ENCODE measurements at places on chromosomes 5 and 9.
A peak's percentile ranks its signal among the peaks of the same experiment; 100 is the strongest.

GRCh38 chr9:79765466-79765865 lies 193.7 kb downstream of the TLE4 start:
- DNase-seq = no peak

DNA sequence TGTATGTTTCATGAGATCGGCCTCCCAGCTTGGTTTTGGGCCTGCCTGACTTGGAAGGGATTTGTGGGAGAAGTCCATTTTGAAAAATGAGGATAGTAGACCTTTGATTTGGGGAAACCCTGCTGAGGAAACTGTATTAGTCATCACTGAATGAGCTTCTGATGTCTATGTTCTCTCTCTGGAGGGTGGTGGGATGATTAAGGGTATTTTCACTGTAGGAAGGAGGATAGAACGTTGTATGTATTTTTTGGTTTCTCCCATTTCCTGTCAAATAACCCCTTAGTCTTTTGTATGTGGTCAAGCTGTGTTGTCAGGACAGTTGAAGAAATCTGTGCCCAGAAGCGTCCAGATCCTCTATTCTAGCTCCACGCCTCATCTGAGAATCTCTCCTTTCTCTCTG lies 151.9 kb downstream of the INSYN2B start:
- DNase-seq = no peak

- no peak for DNase-seq
Measured at GRCh38 chr9:129145841-129146292, 32.2 kb downstream of the IER5L start.

- peak; percentile 33 for DNase-seq
Measured at GRCh38 chr5:138874771-138875551, at the start of gene LRRTM2. LRRTM2 (minus strand) TSS chr5:138875335; CDS start chr5:138874911, 424 bp downstream.

GRCh38 chr5:78985116-78985724 lies at the start of gene ARSB:
ARSB (minus strand) TSS chr5:78985310; CDS start chr5:78985248, 62 bp downstream.
- peak; percentile 47 for DNase-seq

- no peak for DNase-seq
Measured at GRCh38 chr9:137814436-137814835, 63.1 kb upstream of the CACNA1B start.

DNA sequence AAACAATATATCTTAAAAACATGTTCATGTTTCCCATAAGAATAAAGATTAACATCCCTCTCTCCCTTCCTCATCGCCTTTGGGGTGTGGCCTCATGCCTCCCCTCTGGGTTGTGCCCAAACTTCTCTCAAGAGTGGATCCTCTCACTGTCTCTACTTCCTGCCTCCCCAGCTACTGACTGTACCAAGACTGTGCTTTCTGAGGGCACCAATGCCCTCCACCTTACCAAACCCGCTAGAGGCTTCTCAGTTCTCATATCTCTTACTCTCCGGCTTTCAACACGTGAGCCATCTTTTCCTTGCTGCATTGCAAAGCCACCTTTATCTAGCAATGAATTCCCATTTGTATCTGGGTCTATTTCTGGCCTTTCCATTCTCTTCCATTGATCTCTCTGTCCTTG lies 34.4 kb upstream of the KCNIP1 start:
- DNase-seq = no peak

DNA sequence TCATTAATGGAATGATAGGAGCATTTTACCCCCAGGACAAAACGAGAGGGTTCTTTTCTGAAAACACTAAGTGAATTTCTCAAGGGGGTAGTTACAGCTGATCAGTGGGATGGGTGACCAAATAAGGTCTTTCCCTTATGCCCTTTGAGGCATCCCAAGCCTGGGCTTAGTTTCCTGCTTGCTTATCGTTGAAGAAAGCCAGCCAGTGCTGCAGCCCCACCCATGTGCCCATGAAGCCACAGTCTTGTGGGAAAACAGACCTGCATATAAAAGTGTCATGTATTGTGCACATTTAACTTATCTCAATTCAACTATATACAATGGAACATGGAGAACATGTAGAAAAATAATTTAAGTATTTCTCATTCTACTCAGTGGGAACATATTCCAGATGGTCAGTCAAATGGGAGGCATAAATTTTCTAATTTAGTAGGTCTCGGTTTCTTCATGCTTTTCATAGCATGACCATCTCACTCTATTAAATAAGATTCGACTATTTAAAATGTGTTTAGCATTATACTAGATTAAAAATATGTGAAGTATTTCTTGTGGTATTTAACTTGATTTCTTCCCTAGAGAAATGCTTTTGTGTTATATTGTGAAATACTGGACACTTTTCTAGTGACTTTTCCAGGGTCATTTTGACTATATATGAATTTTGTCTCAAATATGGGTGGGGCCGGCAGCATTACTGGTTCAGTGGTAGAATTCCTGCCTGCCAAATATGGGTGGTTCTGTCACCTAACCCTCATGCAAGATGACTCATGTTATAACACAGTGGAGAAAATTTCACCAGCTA lies 189.7 kb upstream of the SGCD start:
- DNase-seq = no peak

DNA sequence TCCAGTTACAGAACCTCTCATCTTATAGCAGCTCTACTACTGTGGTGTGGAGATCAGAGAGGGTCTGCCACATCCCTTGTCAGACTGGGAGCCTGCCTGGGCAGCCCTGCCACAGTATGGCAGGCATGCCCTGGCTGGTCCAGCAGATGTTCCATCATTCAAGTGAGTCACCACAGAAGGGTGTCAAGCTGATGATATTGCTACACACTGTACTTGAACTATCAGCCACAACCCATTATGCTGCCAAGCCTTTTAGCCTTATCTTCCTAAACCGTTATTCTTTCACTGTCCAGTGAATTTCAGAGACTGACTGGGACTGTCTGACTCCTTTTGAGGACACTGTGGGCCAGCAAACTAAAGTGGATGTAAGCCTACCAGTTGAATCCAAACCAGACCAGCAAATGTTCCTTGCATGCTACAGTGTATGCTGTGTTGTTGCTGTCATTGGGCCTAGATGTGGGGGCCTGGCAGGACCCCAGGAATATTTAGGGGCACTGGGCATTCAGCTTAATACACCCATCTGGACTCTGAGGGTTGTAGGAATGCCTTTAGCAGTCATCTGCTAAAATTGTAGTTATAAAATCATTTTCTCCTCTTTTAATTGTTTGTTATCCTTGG lies 202.6 kb downstream of the NR3C1 start:
- DNase-seq = peak; percentile 40

- DNase-seq = no peak
Measured at GRCh38 chr9:28866951-28867350, 1293.7 kb upstream of the C9orf72 start.

- DNase-seq = no peak
Measured at GRCh38 chr5:102216678-102217077, 79.4 kb downstream of the SLCO4C1 start.

DNA sequence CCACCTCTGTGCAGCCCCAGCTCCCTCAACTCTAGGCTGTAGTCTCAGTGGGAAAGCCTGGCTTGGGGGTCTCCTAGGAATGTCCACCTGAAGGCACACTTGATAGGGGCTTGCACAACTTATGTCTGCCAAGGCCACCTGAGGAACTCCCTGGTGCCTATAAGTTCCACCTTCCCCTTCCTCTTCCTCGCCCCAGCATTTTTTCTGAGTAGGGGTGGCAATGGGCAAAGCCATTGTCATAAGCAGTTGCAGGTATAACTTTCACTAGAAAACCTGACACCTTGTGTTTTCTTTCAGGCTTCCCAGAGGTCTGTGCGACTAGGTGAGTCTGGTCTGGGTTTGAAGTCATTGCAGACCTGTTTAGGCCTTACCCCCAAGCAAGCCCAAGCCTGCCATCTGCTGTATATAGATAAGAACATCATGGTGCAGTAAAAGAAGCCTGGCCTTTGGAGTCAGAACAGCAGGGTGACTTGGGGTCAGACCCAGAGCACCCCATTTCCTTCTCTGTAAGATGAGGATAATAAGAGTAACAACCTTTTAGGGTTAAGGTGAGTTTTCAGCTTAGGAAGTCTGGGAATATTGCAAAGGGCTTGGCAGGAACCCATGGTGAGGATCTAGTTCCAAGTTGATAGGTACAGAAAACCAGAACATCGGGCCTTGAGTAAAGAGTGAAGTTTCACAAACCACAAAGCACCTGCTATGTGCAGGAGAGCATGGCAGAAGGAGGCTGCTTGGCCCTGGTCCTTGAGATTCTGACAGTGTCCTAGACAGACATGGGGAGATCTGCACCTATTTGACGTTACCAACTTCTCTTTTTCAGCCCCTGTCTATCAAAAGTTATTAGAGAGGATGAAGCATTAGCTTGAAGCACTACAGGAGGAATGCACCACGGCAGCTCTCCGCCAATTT lies 33.8 kb downstream of the TGFBI start:
- DNase-seq = peak; percentile 57

DNA sequence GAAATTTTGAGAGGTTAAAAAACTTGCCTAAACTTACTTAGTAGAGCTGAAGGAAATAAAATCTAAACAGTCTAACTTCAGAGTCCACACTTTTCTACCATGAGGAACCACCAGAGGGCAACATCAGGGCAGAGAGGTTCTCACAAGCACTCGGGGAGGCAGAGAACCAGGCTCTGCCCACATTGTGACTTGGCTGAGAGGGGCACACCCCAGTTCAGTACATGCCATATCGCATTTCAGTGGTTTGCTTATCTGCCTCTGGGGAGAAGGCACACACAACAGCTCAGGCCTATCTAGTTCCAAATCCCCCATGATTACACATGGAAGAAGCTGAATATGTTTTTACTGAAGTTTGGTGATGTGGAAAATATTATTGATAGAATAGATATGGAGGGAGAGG lies 49.2 kb downstream of the EQTN start:
- DNase-seq = peak; percentile 42

GRCh38 chr5:40518485-40518917 lies 161.2 kb upstream of the PTGER4 start:
- DNase-seq = no peak

DNA sequence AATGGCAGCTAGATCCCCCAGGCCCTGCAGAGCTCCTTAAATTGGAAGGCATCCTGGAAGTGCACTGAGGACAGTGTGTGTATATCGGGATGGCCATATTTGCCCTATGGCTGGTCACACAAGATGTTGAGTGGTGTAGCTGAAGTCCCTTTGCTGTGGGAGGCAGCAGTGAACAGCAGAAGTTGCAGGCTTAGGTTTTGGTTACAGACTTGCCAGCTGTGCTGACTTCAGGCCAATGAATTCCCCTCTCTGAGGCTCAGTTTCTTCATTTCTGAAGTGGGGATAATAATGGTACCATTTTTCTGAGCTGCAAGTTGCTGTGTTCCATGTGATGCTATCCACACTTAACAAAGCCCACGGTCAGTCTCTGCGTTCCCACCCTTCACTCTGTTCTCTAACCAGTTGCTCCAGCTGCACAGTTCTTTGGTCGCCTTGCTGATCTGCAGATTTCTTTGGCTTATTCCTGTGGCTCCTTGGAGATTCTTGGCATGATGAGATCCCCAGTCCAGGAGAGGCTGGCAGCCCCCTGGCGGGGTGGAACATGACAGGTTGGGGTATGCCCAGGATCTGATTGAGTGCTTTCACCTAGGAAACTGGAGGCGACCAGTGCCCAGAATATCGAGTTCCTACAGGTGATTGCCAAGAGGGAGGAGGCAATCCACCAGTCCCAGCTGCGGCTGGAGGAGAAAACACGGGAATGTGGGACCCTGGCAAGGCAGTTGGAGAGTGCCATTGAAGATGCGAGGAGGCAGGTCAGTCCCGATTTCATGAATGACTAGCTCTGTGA lies 6.5 kb upstream of the GLE1 start:
- DNase-seq = no peak

- no peak for DNase-seq
Measured at GRCh38 chr5:4511996-4512656, 628.0 kb upstream of the ADAMTS16 start.

DNA sequence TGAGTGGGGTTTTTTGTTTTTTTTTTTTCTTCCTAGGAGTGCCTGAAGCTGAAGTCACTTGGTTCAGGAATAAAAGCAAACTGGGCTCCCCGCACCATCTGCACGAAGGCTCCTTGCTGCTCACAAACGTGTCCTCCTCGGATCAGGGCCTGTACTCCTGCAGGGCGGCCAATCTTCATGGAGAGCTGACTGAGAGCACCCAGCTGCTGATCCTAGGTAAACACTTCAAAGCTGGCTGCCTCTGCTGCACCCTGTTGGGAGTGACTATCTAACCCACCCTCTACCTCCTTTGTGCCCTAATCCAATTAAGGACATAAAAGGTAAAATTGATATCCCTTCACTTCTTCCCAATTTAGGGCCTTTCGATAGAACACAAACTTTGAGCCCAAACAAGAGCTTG lies 206.8 kb downstream of the SAXO1 start:
- no peak for DNase-seq

GRCh38 chr5:114447084-114447773 lies 85.4 kb downstream of the KCNN2 start:
- no peak for DNase-seq

GRCh38 chr9:35705836-35706430 lies 16.2 kb upstream of the TPM2 start:
- DNase-seq = no peak

DNA sequence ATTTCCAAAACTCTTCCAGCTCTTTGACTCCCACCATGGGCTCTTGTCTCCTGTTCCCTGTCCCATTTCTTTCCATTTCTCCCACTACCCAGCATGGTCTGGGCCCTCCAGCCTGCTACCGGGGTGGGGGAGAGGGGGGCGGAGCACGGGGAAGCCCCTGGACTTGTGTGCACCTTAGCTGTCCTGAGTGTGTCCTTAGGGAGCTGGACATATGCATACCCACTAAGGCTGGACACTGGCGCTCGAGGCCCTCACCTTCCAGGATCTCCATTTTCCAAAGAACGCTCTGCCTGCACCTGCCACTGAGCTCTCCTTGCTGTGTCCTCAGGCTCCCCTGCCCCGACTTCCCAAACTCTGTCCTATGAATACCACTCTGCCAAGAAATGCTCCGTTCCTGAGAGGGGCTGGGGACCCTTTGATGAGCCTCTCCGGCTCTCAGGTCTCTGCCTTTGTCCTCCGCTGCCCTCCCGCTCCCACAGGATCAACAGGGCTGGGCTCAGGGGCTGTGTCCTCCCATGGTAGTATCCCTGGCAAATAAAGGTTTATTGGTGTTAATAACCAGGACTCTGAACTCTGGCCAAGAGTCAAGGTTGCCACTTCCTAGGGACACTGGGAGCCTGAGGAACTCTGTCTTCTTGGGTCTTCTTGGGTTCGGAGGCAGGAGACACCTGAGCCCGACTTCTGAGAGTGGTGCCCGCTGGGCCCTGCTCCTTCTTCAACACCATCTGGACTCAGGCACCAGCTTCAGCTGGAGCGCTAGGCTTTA lies 831 bp upstream of the SHROOM1 start:
- DNase-seq = no peak

- DNase-seq = no peak
Measured at GRCh38 chr9:1554081-1555035, 460.8 kb upstream of the SMARCA2 start.

- no peak for DNase-seq
Measured at GRCh38 chr9:134439368-134439784, 113.1 kb downstream of the RXRA start.

DNA sequence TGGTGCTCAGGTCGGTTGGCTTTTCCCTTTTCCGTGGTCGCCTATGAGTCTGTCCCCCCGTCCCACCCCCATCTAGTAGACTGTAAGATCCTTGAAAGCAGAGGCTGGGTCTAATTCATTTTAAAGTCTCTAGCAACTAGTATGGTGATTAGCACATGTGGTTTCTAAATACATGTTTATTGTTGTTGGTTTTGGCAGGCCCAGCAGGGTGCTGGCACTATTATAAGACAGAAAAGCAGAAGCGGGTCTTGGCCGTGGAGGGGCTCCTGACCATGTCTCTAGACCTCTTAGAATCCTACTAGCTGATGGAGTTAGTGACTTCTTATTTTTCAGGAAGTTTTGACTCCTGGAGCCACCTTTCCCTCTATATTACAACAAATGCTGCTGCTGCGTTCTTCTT lies 61.5 kb upstream of the TNFSF8 start:
- no peak for DNase-seq

- DNase-seq = no peak
Measured at GRCh38 chr5:2575292-2575691, 176.2 kb downstream of the IRX2 start.

- no peak for DNase-seq
Measured at GRCh38 chr9:114070188-114071103, 7.7 kb downstream of the AMBP start.
